ENCODE measurements at places on chromosomes 3 and 15.

- DNase-seq = no peak
Observed at GRCh38 chr15:64151727-64152506, at the start of gene SNX22. Gene SNX22 (plus strand): TSS chr15:64151731. CDS start chr15:64151776, 45 bp downstream.

DNA sequence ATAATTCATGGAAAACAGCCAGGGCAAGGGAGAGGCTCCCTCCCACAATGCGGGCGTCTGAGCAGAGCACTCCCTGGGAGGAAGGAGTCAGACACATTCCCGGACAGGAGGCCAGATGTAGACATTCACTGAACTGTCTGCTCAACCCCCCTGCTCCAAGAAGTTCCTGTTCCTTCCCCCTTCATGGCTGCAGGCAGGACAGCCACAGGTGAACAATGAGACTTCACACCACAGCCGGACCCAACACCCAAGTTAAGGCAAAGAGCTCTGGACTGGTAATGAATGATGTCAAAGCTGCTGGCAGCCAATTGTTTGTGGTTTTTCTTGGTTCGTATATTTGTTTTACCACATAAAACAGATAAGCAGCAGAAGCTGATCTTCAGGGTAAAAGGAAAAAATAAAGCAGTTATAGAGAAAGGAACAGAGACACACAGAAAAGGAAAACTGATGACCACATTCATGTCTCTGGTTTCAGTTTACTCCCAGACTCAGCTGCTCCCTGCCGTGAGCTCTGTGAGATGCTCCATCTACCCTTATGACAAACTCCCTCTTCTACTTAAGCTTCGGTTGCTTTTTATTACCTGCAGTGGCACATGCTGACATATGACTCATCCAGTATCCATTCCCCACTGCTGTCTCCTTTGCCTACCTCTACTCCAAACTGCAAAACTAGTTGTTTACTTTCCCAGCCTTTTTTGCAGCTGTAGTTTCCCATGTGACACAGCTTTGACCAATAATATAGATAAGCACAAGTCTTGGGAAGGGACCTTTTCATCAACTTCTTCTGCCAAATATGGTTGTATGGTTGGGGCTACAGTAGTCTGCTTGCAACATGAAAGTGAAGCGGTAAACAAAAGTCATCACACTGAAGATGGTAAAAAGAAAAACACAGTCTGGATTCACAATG, 33.1 kb downstream of the DZIP1L start:
- peak; percentile 87 for DNase-seq

DNA sequence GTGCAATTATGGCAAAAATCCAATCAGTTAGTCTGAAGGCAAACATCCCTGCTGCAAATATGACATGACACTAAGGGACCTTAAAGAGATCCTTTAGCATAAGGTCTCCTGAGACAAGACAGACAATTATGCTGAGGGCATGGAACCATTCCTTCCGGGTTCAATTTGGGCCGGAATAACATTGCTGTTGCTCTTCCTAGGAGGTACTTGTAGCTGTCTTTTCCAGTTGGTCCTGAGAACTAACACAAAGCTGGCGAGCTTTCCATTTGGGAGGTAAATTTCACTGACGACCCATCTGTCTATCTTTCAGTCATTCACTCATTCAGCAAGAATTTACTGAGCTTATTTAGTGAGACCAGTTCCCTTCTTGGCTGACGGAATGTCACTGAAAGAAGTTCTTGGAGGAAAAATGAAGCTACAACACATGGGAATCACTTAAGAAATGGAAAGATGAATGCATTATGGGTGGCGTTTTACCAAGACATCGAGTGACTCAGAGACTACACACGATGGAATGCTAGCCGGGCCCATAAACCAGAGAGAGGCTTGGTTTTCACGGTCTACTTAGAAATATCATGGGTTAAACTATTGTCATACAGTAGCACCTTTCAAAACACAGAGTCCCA, 215.5 kb downstream of the PDZRN3 start:
- DNase-seq = peak; percentile 25

DNA sequence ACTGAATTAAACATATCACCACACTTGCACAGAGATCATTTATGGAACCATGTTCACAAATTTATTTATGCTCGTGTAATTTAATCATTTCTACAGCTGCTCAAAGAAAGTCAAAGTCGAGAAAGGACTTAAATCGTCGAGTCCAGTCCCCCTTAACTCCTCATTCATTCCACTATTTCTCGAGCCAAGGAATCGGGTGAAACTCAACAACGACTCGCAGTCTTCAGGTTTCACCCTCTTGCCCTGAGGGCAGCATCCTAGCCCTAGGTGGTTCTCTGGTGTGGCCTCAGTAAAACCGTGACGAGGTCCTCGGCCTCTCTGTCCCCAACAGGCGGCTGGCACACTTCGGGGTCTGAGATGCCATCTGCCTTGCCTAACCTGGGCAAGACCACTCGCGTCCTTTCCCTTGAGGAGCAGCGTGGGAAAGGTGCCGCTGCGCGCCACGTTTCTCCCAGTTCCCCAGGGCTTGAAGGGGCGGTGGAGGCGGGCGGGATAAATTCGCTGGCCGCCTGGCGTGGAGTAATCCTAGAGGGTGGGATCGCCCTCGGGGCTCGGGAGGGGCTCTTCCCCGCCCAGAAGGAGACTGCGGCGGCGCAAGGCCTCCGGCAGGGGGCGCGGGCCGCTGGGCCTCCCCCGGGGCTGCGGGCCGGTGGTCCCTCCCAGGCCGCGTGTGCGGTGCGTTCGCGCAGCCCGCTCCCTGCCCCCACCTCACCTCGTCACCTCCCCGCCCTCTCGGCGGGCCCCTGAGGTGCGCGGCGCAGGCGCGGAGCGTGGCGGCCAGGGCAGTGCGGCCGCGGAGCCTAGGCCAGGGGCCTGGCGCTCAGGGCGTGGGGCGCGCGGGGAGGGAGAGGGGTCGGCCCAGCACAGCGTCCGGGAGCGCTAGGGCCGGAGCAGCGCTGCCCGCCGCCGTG, at the start of gene ZNF639:
Gene ZNF639, plus strand, starts transcription at position 746 of the 911 bp plus-strand sequence. CDS start 5,263 bp downstream, outside the sequence.
- DNase-seq = peak; percentile 87

DNA sequence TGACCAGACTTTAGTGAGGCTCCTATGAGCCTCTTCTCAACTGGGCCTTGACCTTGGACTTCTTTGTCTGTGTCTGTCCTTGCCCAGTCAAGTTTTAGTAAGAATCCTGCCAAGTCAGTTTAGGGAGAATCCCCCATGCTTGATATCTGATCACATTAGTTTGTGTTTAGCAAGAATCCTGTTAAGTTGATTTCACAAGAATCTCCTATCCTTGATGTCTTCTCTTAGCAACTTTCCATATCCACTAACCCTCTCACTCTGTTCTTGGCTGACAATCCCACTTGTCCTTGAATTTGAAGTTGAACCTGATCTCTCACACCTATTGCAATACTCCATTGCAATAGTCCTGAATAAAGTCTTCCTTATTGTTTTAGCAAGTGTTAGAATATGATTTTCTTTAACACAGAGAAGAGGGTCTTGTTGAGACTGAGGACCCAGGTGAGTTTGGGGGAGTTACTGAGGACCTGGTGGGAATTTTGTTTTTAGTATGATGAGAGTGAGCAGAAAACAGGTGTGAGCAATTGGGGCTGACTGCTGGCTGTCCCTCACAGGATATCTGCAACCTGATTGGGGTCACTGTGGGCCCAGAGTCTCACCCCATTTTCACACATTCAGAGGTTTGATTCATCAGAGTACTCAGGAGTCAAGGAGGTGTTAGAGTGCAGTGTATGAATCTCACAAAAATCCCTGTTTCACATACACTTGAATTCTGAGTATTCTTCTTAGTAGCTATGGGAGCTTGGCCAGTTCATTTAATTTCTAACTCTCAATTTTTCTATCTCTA, 39.9 kb upstream of the TNFAIP8L3 start:
- no peak for DNase-seq

GRCh38 chr15:96171853-96172296, 158.6 kb upstream of the NR2F2 start:
- peak; percentile 25 for DNase-seq

GRCh38 chr3:105144837-105145236, 221.9 kb upstream of the ALCAM start:
- DNase-seq = no peak

DNA sequence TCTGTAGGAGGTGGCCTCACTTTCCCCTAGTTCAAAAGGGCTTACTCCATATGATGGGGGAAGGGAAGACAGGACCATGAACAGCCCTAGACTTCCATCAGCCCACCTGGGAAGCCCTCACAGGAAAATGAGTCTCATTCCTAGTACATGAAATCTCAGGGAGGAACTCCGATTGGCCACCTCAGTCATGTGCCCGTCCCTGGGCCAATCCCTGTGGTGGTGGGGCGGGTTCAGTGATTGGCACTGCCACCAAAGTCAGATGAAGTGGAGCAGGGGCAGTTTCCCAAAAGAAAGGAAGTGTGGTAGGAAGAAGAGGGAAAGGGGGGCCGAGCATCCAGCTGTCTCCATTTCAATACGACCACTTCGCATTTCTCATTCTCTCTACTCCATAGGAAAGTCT, 25.9 kb upstream of the GP9 start:
- DNase-seq = no peak

DNA sequence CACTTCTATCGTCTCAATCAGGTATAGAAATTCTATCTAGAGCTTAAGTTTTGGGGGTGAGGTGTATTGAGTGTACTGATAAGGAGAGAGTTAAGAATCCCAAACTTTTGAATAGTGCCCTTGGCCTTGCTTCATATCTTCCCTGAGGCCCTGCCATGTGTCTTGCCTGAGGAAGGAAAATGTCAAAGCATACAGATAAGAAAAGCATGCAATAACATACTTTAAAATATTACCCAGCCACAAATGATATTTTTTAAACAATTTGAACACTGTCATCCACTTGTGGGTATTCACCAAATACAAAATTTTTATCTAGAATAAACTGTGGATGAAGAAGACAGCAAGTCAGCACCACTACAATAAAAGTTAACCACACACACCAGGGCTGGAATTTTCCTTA, 631.0 kb upstream of the ALCAM start:
- DNase-seq = no peak

GRCh38 chr3:72004749-72005292, 219.9 kb upstream of the PROK2 start:
- peak; percentile 79 for DNase-seq

- no peak for DNase-seq
Observed at GRCh38 chr15:63892794-63893441, 59.2 kb upstream of the HERC1 start.

GRCh38 chr3:193870376-193871219, 265.4 kb upstream of the HES1 start:
- peak; percentile 59 for DNase-seq

- DNase-seq = peak; percentile 65
Observed at GRCh38 chr3:81218023-81218422, 543.4 kb downstream of the GBE1 start.

GRCh38 chr3:72692990-72693389, 155.3 kb downstream of the SHQ1 start:
- no peak for DNase-seq

GRCh38 chr3:59338934-59339333, 289.1 kb upstream of the CFAP20DC start:
- DNase-seq = no peak

DNA sequence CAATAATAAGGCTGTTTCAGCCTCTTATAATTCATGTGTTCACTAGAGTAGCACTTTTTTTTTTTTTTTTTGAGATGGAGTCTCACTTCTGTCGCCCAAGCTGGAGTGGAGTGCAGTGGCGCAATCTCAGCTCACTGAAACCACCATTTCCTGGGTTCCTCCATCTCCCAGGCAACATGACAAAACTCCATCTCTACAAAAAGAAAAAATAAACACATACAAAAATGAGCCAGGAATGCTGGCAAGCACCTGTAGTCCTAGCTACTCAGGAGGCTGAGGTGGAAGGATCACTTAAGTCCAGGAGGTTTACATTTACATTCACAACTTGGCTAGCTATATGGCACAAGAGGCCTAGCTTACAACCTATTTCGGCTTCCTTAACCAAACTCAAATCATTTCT, 6.8 kb downstream of the USP4 start:
- DNase-seq = no peak

DNA sequence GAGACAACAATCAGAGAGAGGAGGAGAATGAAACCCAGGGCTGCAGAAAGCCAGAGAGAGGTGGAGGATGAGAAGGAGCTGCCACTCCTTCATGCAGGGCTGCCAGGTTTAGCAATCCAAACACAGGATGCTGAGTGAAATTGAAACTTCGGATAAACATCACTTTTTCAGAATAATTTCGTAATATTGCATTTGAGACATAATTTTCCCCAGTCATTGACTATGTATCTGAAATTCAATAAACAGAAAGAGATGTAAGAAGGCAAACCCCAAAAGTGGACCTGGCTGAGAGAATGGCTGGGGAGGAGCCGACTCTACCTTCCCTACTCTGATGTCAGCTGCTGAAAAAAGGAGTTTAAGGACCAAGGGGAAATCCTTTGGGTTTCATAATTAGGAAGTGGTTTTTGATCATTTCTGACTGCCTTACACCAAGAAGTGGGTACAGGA, 33.8 kb downstream of the SLC9A9 start:
- no peak for DNase-seq

- DNase-seq = peak; percentile 42
Observed at GRCh38 chr3:11290743-11291680, 18.8 kb downstream of the ATG7 start.

- DNase-seq = no peak
Observed at GRCh38 chr15:100856867-100857266, 22.8 kb upstream of the ALDH1A3 start.

- DNase-seq = peak; percentile 71
Observed at GRCh38 chr15:48693484-48693883, 48.0 kb upstream of the FBN1 start.

DNA sequence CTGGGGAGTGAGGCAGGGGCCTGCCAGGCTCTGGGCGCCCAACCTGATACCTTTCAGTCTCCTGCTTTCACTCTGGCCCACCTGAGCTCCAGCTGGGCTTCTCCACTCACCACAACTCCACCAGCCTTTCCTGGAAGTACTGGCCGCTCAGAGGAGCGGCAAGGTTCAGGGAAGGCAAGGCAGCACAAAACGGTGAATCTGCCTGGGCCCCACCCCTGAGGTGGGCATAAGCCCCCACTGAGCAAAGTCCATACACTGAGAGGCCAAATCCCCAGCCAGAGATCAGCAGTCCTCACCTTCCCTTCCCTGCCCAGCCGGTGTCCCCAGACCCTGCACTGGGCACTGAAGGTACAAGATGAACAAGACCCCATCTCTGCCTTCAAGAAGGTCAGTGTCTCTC, 70.7 kb downstream of the TLE3 start:
- no peak for DNase-seq

DNA sequence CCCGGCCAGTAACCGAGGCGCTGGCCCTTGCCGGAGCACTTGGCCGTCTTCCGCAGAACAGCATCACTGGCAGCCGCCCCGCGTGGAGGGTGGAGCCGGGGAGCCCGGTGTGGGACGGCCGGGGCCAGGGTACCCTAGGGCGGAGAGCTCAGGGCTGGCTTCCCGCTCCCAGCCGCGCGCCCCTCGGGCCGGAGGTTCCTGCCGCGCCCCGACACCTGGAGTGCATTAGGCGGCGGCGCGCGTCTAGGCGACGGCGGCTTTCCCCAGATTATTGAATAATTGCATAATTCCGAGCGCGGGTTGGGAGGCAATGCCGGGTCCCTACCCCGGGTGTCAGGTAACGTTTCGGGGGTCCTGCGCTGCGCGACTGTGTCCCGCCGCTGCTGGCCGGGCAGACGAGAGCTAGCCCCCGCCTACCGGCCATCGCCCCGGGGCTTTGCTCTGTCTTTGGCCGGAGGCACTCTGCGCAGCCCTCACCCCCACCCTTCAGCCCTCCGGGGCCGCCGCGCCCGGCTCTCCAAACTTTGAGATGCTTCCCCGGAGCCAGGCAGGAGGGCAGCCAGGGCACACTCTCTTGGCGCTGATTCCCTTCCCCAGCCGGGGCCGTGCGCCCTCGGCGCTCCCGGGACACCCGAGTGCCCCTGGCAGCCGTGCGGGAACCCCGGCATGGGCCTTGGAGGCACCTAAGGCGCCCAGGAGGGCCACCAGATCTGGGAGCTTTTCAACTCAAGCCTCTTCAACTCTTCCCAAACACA, 749 bp downstream of the ITGA11 start:
- DNase-seq = no peak

Data from kidney tubule cell (primary cell).